RPMI7951 (cell line): ENCODE measurements at places on chromosomes 1 and 21.
A peak's percentile ranks its signal among the peaks of the same experiment; 100 is the strongest.

DNA sequence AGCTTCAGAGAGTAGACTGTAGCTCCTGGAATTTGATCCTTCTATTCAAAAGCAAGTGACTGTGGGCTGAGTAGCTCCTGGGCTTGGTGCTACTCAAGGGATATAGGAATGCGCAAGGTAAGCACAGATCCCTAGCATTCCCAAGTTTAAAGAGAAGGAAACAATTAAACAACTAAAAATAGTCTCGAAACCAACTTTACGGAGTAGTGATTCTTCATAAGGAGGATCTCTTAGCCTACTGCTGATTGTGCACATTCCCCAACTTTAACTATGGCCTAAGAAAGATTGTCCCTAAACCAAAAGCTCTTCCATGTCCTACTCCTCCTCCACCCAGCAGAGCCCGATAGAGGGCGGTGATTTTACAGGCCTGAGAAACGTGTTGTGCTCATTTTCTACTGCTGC, 226.5 kb upstream of the CAMK1G start:
- peak; percentile 35 for DNase-seq

- peak; percentile 58 for DNase-seq
Measured at GRCh38 chr1:241627453-241628259, 12.5 kb downstream of the CHML start.

GRCh38 chr1:88210103-88210787, 473.8 kb upstream of the PKN2 start:
- DNase-seq: no peak

- no peak for DNase-seq
Measured at GRCh38 chr1:68969441-68969840, 472.6 kb upstream of the DEPDC1 start.

DNA sequence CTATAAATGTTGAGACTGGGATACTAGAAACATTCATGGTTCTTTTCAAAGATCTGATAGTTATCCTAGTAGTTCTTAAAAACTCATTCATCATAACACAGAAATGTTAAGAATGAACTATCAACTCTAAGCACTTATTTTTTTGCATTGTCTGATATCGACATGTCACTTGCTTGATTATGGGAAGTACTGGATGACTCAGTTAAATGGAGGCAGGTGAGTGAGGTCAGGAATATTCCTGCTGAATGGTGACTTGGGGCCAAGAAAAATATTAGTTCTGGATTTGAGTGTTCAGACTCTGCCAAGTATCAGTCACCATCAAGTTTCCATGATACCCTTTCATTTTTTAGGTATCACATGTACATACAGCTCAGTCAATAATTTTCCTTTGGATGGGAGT, 63.6 kb downstream of the NEK7 start:
- peak; percentile 44 for DNase-seq

- no peak for DNase-seq
Measured at GRCh38 chr1:25731148-25731547, 68.8 kb upstream of the SELENON start.

DNA sequence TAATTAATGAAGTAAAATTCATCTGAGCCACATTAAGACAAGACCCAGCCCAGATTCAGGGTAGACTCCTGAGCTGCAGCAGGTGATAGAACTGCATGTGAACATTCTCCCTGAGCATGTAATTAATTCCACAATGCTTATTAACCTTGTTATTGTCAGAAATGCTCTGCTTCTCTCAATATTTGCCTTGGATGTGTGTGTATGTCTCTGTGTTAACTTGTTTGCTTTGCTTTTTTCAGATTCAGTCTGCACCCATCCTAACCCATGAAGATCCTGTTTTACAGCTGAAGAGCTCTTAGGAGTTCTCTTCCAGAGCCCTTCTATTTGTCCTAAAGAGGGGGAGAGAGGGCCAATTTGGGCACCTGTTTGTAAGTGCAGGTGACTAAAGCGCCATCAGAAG, 143.2 kb upstream of the BMP8A start:
- no peak for DNase-seq

DNA sequence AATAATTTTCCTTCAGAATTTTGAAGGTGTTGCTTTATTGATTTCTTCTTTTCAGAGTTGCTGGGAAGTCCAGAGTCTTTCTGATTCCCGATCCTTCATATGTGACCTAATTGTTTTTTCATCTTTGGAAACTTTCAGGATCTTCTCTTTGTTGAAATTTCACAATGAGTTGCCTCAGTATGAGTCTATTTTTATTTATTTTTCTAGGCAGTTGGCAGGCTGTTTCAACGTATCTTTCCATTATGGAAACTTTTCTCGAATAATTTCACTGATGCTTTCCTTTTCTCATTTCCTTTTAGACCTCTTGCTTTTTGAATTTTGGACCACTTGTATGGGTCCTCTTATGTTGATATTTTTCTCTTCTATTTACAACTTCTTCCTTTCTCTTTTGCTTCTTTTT, 354.3 kb downstream of the TGFB2 start:
- no peak for DNase-seq

DNA sequence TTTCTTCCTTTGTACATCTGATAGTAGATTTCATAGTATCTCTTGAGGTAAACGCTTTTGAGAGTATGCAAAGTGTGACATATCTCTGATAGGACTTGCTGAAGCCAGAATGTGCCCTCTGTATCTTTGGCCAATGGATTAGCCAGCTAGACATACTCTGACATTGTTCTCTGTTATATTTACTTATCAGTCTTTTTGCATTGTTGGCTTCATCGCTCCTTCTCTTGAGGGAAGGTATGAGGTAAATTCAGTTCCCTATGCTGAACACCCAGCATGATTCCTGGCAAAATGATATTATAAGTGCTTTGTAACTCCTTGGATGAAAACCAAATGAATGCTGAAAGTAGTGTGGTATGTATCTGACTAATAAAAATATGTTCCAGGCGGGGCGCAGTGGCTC, 163.2 kb upstream of the CACYBP start:
- no peak for DNase-seq

GRCh38 chr1:193520472-193520871, 334.1 kb upstream of the B3GALT2 start:
- no peak for DNase-seq

DNA sequence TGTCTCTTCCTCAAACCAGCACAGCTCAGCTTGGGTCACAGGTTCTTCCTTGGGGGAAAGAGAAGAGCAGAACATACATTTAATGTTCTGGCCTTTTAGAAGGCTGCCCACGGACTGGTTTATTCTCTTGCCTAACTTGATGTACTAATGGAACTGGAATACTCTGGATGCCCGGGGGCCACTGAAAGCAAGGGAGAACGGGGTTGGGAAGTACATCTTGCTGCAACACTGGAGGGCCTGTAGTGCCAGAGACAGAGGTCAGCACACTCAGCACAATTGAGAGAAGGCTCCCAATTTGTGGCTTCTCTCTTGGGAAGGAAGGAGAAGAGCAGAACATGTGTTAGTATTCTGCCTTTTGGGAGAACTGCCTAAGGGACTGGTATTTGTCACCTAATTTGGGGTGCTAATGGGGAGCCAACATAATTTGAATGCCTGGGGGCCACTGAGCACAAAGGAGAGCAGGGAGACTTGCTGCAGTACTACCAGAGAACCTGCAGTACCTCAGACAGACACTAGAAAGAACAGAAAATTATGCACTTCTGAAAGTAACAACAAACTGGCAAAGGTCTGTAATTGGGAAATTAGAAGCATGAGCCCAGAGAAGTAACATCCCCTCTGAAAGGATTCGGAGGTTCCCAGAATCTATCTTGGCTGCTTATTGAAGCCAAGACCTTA, 14.1 kb downstream of the ZNF691 start:
- DNase-seq: no peak

- peak; percentile 9 for DNase-seq
Measured at GRCh38 chr1:64864018-64864940, 102.1 kb downstream of the JAK1 start.
